ENCODE measurements at places on chromosomes 11 and 22.

GRCh38 chr11:67387518-67387917 is 4.3 kb upstream of the RAD9A start:
- no peak for DNase-seq

- DNase-seq, result no peak
These were observed 278.1 kb downstream of the SWAP70 start for GRCh38 chr11:9941991-9942390.

DNA sequence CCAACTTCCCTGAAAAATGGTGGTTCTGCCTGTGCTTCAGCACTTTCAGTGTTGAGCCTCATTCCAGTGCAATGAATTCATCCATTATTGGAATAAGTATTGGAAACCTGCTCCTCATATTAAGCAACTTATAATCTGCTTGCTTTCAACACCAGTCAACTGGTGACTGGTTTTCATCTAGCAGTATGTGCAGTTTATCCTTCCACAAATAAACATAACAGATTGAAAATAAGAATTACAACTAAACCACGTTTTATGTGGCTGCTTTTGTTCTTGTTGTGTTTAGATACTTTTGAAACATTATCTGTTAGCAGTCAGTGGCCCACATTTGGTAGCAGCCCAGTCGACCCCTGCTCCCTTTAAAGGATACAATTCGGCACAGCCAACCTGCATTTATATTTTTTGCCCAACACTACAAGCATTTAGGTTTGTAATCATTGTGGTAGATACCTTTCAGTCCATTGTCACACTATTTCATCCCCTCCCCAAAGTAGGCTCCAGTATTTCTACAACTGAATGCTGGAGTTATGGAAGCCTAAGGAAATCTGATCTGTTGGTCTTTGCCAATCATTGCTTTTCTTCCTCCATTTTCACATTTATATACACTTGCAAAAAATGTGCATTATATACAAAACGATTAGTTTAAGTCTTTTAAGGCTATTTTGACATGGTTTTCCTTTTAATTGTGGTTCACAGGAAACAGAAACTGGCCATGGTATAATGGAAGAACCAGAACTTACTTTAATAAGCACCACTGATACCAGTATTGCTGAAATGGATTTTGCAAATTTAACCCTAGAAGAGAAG is 13.1 kb downstream of the TAF1D start:
- peak; percentile 40 for DNase-seq

- no peak for DNase-seq
These were observed 14.0 kb upstream of the NECTIN1 start for GRCh38 chr11:119743006-119743405.

DNA sequence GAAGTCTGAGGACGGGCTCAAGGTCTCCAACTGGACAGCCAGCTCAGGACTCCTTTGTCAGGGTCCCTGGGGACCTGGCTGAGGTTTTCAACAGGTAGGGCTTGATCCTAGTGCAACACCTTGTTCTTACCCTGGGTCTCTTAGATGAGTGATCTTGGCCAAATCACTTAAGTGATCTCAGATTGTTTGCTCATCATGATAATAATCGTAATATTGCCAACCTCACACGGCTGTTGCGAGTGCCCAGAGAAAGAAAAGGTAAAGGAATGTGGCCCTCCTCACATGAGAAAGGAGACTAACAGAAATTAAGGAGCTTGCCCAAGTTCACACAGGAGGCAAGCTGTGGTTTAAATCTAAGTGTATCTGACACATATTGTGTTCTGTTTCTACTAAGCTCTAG is 28.5 kb downstream of the POU2AF3 start:
- no peak for DNase-seq

DNA sequence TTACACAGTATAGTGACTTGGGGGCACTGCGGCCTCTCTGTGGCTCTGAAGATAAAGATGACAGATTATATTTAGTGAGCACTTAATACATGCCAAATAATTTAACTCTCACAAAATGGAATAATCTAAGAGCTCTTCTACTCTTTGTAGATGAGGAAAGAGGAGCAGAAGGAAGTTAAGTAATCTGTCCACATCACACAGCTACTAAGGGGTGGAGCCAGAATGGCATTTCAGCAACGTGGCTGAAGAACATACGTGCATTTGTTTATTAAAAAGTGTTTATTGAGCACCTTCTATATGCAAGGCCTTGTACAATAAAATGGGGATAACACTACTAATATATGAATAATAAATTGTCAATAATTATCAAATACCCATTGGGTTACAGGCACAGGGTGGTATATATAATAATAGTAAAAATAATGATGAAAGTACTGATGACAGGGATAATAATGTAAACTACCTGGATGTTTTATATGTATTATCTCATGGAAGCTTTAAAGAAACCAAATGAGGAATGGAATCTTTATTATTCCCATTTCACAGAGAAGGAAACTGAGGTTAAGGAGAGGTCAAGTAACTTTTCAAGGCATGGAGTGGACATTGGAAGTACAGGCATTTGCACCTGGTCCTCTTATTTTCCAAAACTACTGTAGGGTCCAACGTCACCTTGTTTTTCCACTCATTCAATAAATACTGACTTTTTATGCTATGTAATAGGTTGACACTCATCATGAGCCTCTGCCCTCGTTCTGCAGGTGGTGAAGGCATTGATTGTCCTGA is 38.0 kb upstream of the IL17RA start:
- DNase-seq, result no peak

GRCh38 chr22:22449819-22450218 is 58.7 kb downstream of the ZNF280B start:
- no peak for DNase-seq

GRCh38 chr11:20000351-20001134 is 159.7 kb downstream of the DBX1 start:
- no peak for DNase-seq

DNA sequence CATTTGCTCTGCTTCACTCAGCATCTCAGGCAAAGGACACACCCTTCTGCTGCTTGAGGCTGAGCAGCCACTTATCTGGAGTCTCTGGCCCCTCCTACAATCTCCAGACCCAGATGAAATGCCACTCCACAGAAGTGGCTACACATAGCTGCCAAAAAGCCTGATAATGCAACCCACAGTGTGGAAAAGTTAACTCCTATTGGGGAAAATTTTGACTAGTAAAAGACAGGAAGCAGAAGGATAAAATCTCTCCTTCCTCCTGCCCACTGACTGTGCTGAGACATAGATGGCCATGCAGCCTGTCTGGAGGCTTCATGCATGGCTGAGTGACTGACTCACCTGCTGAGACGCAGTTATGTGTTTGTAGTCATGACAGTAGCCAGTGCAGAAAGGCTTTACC is 92.3 kb upstream of the TEAD1 start:
- peak; percentile 74 for DNase-seq

- no peak for DNase-seq
These were observed 205.5 kb downstream of the DSCAML1 start for GRCh38 chr11:117591316-117592039.

GRCh38 chr11:131912134-131912533 is 541.7 kb downstream of the NTM start:
- DNase-seq, result no peak

GRCh38 chr11:127105593-127106541 is 105.3 kb upstream of the KIRREL3 start:
- no peak for DNase-seq

- no peak for DNase-seq
These were observed 393.7 kb downstream of the ETS1 start for GRCh38 chr11:128193615-128194014.

- no peak for DNase-seq
These were observed 739 bp upstream of the C1QTNF5 start for GRCh38 chr11:119341222-119342022.

DNA sequence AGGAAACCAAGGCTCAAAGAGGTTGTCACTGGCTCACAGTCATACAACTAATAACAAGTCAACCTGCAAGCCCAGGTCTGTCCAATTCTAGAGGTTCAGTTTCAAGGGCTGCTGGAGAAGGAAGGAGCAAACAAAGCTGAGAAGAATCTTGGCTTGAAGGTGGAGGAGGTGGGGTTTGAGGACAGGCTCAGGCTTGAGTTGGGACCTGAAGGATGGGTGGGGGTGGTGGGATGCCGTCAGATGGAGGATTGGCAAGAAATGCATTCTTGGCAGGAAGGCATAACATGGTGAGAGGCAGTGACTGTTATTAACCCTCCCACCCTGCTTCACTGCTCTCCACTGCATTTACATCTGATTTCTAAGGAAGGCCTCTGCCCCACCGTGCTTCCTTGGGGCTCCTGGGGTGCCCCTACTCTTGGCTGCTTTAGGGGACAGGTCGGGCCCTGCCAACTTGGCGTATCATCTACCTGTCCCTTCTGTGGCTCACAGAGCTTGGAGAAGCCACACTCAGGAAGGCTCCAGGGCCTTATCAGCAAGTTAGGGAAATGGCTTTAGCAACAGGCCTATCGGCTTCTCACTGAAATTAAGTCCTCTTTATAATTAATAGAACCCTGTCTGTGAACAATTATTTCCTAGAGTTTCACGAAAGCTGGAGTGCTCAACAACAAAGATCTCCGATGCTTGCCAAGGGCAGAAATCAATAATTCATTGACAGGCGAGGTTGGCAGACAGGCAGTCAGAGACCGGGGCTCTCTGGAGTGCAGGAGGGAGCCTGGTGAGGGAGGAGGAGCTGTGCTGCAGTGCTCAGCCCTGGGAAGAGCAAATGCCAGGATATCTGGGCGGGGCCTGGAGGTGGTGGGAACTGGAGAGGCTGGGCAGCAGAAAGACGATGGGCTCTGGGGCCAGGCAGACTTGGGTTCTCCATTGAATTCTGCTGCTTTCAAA is 84.9 kb upstream of the NARS2 start:
- no peak for DNase-seq

- no peak for DNase-seq
These were observed 54.0 kb downstream of the C11orf91 start for GRCh38 chr11:33646629-33647028.

GRCh38 chr22:39908136-39908535 is 7.3 kb downstream of the GRAP2 start:
- DNase-seq, result no peak

- peak; percentile 11 for DNase-seq
These were observed 1075.3 kb downstream of the TBC1D22A start for GRCh38 chr22:47837703-47838102.

DNA sequence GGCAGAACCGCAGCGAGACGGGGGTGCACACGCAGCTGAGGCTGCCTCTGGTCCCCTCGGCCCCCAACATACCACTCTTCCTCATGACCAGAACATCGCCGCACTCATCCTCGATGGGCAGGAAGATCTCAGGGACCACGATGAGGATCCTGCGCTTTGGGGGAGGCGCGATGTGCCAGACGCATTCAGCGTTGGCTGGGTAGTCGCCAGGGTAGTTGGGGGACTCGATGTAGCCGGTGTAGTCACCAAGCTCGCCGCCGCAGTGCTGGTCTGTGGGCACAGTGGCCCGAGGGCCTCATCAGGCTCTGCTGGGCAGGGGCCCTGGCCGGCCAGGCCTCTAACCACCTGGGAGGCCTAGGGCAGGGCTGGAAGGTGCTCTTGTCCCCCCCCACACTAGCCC is 23.0 kb upstream of the TTLL12 start:
- DNase-seq, result no peak

DNA sequence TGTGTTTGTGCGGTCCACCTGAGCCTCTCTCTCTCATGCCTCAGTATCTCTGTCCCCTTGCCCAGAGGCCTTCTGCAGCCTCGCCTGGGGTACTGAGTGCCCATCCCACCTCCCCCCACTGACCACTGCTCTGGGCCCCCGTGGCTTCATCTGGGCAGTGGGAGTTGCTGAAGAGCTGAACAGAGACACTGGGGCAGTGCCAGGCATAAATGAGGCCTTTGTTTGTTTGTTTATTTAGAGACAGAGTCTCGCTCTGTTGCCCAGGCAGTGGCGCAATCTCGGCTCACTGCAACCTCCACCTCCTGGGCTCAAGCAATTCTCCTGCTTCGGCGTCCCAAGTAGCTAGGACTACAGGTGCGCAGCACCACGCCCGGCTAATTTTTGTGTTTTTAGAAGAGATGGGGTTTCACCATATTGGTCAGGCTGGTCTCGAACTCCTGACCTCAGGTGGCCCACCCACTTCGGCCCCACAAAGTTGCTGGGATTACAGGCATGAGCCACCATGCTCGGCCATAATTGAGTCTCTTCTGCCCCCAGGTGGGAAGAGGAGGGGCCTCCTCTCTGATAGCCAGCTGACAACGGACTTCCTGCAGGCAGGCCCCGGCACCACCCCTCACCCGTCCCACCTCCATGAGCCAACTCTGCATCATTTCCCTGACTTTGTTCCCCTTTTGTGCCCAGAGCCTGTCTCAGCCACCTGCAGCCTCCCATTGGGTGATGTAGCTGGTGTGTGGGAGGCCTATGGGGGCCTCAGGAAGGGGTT is 9.3 kb downstream of the CRYBB3 start:
- DNase-seq, result no peak

- DNase-seq, result no peak
These were observed 210.4 kb downstream of the BRD1 start for GRCh38 chr22:49617264-49617663.

- DNase-seq, result no peak
These were observed 68.9 kb upstream of the NUP50 start for GRCh38 chr22:45094825-45095224.

DNA sequence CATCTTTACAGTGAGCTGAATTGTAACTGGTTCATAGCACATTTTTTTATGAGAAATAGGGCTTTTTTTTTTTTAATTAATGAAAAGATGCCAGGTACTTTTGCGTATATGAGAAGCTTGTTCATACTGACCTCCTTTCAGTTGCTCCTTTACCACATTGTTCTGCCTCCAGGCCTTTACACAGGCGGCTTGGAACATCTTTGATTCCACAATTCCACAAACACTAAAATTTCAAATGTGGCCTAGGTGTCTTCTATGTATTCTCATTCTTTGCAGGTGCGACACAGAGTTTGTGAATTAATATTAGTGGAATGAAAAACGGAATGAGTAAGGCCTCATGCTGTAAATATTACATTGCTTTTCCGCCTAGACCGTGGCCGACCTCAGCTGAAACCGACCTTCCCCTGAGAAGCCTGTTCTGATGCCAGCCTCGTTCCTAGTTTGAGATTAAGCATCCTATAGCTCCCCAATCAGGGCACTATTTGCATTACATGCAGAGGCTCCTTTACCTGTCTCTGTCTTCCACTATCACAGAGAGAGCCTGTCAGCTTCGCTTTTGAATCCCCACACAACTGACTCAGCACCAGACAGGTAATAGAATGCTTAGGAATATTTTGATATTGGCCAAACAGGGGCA is 125.8 kb downstream of the LDLRAD3 start:
- DNase-seq, result no peak

DNA sequence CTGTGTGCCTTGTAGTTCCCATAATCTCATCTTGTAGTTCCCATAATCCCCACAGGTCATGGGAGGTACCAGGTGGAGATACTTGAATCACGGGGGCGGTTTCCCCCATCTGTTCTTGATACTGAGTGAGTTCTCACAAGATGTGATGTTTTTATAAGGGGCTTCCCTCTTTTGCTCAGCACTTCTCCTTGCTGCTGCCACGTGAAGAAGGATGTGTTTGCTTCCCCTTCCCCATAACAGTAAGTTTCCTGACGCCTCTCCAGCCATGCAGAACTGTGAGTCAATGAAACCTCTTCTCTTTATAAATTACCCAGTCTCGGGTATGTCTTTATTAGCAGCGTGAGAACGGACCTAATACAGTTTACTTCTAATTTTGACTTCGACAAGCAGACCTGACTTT is 14.0 kb upstream of the SMIM38 start:
- no peak for DNase-seq

GRCh38 chr22:49838771-49839717 is 11.4 kb upstream of the BRD1 start:
- no peak for DNase-seq
